ENCODE measurements at places on chromosomes 16 and 17.

GRCh38 chr17:14792746-14793145, 472.4 kb downstream of the PMP22 start:
- DNase-seq = no peak

DNA sequence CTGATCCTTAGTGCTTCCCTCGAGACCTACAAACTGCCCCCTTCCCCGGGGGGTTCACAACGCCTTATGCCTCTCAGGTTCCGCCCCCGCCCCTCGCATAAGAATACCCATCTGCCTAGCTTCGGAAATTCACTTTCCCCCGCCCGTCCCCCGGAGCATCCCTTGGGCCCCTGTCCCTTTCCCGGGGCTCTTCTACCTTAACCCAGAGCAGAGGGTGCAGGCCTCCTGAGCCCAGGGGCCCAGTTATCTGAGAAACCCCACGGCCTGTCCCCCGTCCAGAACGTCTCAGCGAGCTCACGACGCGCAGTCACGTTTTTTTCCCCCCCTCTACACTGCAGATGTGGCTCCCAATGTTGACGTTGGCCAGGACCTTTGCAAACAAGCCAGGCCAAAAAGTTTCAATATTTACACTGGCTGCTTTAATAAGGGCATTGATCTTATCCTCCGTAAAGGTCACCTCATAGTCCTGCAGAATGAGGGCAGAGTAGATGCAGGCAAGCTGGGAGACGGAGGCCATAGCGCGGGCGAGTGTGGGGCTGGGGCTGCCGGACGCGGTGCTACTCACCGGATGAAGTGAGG, 1.4 kb upstream of the NBR1 start:
- no peak for DNase-seq

GRCh38 chr16:57944970-57945739, 25.8 kb downstream of the CNGB1 start:
- no peak for DNase-seq

- DNase-seq = no peak
Observed at GRCh38 chr17:58491510-58492045, 3.4 kb upstream of the HSF5 start.

DNA sequence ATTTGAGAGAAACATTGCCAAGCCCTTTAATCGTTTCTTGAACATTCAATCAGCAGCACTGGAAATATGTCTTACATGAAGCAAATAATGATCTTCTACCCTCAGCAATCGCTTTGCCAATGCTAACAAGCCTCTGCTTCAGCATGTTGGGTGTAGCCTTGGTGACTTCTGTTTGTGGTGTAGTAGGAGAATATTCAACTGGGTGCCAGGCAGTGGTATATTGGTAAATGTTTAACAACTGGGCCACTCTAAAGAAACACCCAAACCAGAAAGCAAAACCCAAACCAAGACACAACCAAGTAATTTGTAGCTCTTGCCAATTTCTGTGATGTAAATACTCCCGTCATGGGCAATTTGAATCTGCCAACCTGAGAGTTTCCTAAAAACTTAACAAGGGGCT, 9.7 kb downstream of the CDH13 start:
- DNase-seq = no peak

DNA sequence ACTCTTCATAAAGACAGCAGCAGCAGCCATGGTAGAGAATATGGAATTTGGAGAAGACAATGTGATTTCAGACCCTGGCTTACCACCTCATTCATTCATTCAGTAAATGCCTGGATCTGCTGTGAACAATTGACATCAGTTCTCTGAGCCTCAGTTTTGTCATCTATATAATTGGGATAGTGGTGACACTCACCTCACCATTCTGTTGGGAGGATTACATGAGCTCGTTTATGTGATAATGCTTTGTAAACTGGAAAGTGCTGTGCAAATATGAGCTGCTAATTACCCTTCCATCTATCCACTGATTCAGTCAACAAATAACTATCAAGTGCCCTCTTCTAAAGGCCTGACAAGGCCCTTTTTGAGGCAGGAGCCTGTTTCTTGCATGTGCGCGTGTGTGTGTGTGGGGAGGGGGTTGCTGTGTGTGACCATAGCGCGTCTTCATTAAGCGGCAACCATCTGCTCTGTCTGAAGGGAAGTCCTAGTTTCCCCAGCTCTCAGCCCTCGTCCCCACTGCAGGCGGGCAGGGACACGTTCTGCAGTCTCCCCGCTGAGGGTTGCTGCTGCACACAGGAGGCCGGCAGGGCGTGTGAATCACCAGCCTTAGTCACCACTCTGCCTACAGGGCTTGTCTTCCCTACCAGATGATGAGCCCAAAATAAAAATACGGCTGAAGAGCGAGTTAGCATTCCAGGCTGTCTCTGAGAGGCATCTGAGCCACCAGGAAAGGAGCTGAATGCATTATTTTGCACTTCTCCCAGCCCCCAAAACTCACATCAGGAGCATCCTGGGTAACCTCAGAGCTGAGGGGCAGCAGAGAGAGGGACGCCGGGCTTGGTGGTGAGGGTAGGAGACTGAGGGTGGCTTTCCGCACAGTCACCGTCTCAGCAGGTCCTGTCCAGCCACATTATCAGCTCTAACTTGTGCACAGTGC, 19.9 kb downstream of the ARL4D start:
- DNase-seq = no peak

- DNase-seq = no peak
Observed at GRCh38 chr17:65538675-65539529, 22.5 kb downstream of the AXIN2 start.

- no peak for DNase-seq
Observed at GRCh38 chr17:69473841-69474831, 59.6 kb downstream of the MAP2K6 start.

DNA sequence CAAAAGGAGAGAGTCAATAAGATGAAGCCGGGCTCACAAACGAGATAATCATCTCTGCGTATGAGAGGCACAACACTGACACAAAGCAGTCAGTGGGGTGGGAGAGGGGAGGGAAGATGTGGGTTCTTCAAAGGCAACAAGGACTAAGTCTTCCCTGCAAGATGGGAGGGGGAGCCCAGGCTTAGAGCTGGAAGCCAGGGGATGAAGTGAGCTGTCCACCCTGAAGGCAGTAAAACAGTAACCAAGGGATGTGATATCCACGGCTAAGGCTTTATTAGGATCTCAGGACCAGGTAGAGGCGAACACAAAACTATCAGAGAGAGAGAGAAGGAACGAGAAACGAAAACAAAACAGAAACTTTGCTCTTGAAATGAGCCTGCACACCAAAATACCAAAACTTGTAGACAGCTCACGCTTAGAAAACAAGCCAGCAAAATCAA, 115.9 kb downstream of the DYNLRB2 start:
- peak; percentile 39 for DNase-seq

DNA sequence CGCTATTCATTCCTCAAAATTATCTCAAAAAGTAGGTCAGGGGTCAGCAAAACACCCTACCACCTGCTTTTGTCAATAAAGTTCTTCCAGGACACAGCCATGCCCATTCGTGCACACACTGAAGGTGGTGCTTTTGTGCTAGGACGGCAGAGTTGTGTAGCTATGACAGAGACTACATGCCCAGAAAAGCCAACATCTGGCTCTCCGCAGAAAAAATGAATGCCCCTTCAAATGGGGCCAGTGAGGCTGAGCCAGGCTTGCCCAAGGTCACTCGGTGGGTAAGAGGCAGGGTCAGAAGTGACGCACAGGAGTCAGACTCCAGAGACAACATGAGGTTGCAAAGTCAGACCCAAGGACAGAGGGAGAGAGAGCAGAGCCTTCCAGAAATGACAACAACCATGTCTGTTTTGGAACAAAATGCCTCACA, 200.1 kb downstream of the XYLT1 start:
- no peak for DNase-seq

GRCh38 chr17:37375706-37376105, at the start of gene C17orf78:
Gene C17orf78, plus strand, starts transcription at chr17:37375985. Its CDS starts 108 bp downstream, at chr17:37376093.
- DNase-seq = no peak

- DNase-seq = no peak
Observed at GRCh38 chr16:49842972-49843371, 12.9 kb downstream of the ZNF423 start.

DNA sequence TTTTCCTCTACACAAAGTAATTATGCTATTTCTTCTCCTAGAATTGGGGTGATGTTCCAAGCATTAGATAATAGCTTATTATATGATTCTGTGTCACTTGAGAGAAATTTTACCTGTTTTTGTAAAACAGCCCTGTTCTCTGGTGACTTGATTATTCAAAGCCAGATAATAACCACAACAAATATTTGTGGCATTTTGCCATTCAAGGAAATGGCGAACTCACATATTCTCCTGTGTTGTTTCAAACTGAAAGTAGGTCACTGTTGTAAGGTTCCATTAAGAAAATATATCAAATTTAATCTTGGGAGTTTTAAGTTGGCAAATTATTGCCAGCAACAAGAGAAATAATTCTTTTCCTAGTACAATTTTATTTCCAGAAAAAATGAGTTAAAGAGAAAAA, 124.8 kb downstream of the STXBP4 start:
- peak; percentile 50 for DNase-seq

- DNase-seq = no peak
Observed at GRCh38 chr16:17143546-17144419, 327.0 kb downstream of the XYLT1 start.

DNA sequence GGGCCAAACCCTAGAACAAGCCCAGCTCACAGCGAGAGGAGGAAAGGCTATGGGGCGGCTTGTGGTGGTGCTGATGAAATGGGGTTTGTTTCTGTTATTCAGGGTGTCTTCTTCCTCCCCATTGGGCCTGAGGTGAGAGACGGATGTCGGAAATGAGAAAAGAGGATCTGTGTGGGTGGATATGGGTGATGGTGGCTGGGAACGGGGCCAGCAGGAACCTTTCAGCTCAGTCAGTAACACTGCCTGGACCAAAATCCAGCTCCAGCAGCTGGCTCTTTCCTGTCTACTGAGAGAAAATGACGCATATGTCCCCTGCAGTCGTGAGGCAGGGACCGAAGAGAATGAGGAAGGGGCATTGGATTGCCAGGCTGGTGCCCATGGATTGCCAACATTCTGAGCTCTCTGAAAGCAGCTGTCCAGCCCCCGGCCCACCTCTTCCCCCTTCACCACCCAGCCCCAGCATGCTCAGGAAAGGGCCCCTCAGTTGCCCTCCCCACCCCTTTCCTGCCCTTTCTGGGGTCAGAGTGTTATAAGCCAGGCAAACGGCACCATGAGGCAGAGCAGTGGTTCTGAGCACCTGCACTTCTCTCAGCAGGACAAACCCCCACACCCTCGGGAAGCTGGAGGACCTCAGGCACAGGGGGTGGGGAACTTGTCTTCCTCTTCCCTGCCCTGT, 4.0 kb downstream of the MYH3 start:
- DNase-seq = no peak

DNA sequence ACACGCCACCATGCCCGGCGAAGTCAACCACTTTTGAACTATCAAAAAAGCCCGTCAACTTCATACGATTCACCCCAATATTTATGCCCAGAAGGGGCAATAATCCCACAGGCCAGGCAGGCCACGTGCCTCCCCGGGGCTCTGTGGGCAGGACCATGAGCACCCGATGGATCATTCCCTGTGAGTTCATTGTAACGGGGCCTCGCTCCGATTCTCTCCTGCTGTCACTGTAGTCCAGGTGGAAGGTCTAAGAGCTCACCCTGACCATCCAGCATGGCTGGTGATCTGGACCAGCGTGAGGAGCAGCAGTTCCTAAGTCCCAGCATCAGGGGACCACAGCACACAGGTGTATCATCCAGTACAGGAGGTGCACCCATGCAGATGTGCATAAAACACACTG, 77.5 kb upstream of the DOC2B start:
- DNase-seq = no peak

- no peak for DNase-seq
Observed at GRCh38 chr16:13791095-13791494, 128.9 kb upstream of the ERCC4 start.

DNA sequence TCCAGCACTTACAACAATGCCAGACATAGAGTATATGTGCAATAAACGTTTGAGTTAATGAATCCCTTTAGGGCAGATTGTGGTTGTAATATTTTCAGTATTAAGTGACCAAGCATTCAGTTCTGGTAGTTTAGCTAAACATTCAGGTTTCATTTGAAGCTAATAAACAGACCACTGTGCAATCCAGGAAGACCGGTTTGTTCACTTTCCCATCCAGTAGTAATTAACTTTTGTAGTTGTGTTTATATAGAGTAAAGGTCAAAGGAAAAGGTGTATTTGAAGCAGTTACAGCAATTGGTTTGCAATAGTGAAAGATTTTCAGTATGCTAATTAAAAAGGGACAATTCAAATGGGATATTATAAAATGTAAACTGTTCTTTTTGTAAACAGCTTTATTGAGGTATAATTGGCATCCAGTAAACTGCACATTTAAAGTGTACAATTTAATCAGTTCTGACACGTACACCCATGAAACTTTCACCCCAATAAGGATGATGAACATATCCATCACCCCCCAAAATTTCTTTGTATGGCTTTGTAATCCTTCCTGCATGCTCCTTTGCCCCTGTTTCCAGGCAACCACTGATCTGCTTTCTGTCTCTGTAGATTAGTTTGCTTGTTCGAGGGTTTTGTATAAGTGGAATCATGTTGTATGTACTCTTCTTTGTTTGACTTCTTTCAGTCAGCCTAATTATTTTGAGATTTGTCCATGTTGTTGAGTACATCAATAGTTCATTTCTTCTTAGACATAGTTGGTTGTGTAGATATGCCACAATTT, 26.3 kb downstream of the MRTFB start:
- no peak for DNase-seq

DNA sequence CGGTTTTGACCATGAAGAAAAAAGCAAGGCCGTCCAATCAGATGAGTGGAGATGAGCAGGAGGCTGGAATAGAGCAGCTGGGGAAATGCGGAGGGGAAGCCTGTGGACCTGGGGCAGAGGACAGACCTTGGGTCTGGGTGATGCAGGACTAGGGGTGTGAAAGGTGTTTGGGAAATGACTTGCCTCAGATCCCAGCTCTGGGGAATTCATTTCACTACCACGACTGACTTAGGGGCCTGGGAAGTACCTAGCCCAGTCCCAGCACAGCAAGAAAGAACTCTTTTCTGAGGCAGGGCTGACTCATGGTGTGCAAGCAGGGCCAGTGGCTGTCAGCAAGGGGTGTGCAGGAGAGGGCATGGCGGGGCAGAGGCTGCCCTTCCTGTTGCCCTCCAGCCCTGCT, 14.8 kb downstream of the DNAI2 start:
- DNase-seq = no peak

GRCh38 chr17:1690544-1691221, 6.0 kb upstream of the PRPF8 start:
- no peak for DNase-seq

- no peak for DNase-seq
Observed at GRCh38 chr17:55764610-55765009, 13.8 kb downstream of the PCTP start.

All from CD4-positive, alpha-beta T cell treated with Interleukin-2 at 100 ng/mL for 4 hours (primary cell).